ENCODE measurements at places on chromosomes 5 and 9.

- no peak for DNase-seq
Measured at GRCh38 chr9:108095496-108095895, 605.9 kb upstream of the KLF4 start.

DNA sequence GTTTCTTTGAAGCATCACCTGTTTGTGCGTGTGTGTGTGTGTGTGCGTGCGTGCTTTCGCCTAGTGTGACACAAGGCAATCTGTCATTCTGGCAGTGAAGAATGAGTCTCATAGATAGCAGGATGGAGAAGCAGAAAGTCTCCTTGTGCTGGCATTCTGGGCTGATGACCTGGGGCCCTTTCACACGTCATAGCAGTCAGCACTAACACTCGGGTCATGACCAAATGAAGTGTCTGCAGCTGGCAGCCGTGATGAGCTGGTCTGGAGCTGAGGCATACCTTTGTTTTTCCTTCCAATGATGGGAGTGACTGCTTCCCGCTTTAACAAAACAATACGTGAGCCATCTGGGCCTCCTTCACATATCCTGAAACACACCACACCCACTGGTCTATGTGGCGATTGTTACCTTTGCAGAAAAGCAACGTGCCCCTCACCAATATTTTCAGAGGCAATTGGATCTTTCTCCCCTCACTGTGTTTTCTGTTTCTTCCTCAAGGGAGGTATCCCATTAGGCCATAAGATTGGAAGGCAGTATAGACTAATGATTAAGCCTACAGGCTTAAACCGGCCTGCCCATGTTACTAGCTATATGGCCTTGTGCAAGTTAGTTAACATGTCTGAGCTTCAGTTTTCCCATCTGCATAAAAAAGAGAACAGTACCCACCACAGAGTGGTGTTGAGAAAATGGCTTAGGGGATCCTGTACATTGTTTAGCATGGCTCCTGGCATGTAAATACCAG is 88.8 kb downstream of the SREK1 start:
- no peak for DNase-seq

DNA sequence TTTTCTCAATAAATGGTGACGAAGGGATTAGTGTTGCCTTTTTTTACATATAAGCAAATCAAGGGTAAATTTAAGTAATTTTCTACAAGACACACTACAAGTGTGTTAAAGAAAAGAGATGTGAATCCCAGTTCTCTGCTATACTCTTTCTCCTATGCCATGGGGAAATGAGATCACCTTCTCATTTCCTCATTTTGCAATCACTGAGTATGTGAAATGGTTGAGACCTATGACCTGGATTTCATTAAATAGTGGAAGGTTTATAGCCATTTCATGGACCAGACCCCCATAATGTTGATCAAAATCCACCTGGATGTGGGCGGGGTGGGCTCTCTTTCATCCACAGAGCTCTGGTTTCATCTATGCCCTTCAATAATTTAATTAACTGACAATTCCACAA is 66.9 kb upstream of the SLIT3 start:
- no peak for DNase-seq

DNA sequence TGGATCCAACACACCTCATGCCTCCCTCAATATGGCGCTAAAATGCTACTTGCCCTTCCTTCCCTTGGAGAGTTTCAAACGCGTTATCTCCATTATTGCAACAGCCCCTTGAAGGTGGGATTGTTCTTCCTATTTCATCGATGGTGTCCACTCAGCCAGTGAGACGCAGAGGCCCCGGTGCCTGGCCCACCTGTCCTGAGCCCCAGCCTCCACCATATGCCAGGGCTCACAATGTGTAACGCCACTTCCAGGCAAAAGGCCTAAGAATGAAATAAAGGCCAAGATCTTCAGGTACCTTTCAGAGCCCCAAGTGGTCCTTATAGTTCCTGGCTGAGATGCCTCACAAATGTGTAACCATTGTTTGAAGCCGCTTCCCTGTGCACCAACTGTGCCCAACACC is 170.7 kb upstream of the PHYKPL start:
- DNase-seq, result no peak

DNA sequence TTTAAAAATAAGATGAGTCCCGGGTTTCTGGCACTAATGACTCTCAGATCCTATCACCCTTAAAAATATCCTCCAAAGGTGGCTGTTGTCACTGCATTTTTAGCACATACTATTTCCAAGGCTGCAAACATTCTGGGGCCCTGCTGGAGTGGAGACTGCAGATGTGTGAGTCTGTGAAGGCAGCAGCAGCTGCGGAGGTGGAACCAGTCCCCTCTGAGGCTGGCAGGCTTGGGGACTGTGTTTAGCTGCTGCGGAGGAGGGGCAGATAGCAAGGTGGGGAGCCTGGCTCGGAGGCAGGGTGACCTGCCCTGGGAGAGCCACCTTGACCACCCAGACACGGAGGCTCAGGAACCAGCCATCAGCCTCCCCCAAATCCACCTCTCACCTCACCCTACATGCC is 77.0 kb downstream of the C5orf15 start:
- DNase-seq, result no peak

GRCh38 chr5:169717288-169717687 is 80.2 kb downstream of the DOCK2 start:
- DNase-seq, result peak; percentile 30

GRCh38 chr5:169647566-169647965 is 10.5 kb downstream of the DOCK2 start:
- peak; percentile 85 for DNase-seq

DNA sequence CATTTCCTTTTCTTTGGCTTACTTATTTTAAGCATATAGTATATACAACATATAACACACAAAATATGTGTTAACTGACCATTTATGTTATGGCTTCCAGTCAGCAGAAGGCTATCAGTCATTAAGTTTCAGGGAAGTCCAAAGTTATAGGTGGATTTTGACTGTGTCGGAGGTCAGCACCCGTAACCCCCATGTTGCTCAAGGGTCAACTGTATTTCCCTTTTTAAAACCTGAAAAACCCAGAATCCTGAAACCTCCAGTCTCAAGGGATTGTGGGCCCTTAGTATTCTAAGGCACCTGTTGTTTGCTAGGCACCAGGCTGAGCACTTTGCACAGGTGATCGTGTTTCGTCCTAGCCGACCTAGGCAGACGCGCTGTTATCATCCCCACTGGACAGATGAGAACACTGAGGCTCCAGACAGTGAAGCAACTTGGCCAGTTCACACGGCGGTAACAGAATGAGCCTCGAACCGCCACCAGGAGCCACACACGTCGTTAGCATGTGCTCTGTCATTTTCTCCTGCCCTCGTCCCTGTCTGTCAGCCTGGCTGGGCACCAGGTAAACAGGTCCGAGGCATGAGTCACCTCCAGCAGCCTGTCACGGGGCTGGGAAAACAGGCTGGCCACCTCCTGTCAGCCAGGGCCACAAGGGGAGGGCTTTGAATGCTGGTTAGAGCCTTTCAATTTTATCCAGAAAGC is 39.9 kb downstream of the DUSP1 start:
- DNase-seq, result no peak

- peak; percentile 83 for DNase-seq
Measured at GRCh38 chr9:36665921-36666431, 93.3 kb downstream of the MELK start.

- DNase-seq, result no peak
Measured at GRCh38 chr9:75138260-75139040, 50.1 kb downstream of the OSTF1 start.

DNA sequence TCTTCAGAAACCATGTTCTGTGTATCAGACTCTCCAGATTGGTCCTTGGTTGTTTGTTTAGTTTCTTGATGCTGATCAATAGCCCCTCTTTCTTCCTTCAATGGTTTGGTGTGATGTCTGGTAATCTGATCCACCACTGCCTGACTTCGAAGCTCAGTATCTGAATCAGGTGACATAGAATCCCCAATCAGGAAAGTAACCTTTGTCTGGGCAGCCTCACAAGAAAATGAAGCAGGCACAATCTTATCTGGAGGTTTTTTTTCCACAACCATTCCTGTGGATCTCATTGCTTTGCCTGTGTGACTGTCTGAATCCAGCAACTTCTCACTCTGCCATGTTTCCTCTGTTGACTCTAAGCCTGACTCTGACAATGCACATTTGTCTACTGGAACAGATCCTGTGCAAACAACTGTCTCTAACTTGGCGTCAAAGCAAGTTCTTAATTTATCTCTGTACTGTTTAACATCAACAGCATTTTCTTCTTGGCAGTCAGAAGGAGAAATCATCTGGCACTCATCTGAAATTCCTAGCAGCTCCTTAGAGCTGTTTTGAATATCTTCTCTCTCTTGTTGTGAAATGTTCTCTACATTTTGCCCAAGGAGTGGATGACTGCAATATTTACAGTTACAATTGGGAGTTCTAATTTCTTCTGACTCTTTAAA is 37.1 kb upstream of the RAPGEF6 start:
- no peak for DNase-seq

DNA sequence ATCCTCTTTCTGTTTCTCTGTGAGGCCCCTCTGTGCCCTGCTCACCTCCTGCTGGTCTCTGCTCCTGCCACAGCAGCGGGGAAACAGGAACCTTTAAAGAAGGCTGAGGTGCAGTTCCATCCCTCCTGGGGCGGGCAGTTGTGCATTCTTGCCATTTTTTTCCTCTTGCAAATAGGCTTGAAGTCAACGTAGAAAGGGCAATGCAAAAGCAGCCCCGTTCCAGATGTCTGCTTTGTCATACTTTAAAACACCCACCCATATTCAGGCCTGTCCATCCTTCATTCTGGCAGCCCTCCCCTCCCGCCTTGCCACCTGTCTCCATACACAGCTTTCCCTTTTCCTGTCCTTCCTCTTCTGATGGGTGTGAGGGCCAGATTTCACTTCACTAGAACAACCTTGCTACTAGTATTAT is 65.4 kb upstream of the KLF9 start:
- DNase-seq, result no peak

DNA sequence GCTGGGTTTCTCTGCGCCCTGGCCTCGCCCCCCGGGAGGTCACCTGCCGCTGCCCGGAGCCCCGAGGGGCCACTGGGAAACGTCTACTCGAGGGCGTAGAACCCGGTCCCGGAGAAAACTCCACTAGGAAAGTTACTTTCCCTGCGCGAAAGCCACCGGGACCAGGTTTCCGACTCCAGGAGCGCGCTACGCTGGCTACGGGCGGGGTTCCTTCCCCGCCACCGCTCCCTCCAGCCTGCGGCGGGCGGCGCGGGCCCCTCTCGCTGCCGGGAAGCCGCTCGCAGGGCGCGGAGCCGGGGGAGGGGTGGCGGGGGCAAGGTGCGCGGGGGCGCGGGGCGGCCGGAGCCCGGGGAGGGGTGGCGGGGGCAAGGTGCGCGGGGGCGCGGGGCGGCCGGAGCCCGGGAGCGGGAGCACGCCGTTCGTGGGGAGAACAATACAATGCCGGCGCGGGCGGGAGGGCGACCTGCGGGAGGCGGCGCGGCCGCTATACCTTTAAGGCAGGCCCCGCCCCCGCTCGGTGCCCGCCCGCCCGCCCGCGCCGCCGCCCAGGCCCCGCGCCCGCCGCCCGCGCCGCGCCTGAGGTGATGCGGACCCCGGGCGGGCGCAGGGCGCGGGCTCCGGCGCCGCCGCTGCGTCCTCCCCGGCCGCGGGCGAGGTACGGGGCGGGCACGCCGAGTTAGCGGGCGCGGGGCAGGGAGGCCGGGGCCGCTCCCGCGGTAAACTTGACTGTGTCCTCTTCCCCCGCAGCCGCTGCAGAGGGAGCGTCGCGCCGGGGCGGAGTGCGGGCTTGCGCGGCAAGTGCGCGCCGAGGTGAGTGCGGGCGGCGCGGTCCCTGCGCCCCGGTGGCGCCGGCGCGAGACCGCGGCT is 278.1 kb downstream of the AOPEP start:
- DNase-seq, result no peak

GRCh38 chr9:138105123-138105415 is 227.5 kb downstream of the CACNA1B start:
- DNase-seq, result no peak

DNA sequence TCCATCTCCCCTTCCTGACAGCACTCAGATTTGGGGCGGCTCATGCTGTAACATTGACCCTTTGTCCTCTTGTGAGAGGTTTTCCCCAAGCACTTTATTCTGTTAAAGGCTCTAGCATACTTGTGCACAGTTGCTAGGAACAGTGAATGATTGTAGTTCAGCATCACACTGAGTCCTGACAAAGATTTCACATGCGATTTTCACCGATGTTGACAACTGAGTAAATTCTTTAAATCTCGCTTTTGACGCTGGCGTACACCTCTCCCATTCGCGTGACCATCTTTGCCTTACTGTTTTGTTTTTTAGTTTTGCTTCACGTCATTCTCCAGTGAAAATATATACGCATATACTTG is 780 bp downstream of the CDC37L1 start:
- DNase-seq, result no peak

DNA sequence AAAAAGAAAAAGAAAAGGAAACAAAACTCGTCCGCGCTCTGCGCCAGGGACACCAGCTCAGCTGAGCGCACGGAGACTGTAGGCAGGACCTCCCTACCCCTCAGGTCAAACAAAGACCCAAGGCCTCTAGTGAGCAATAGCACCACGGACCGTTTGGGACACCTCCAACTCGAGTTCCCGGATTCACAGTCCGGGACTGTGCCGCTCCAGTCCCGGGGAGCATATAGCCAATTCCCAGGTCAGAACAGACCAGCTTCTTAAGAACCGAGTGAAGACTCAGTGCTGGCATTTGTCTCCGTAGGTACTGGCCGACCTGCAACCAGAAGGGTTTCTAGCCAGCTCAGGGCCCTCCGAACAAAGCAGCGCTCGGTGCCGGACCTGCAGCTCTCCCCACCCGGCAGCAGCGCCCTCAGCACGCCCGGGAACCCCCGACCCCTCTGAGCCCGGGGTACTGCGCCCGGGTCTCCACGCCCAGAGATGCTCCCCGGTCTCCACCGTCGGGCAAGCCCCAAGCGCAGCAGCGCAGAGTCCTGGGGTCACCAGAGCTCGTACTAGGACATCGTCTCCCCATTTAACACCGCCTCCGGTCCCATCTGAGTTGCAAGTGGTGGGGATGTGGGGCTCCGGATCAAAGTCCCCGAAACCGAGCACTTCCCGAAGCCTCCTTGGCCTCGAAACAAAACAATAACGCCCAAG is 591 bp downstream of the ABCA1 start:
- peak; percentile 25 for DNase-seq

GRCh38 chr5:4197151-4197550 is 601.5 kb downstream of the IRX1 start:
- no peak for DNase-seq

GRCh38 chr9:84404095-84404686 is 63.6 kb upstream of the SLC28A3 start:
- no peak for DNase-seq

- no peak for DNase-seq
Measured at GRCh38 chr9:134321946-134322741, 4.1 kb upstream of the RXRA start.

GRCh38 chr9:111131211-111131610 is 92.9 kb upstream of the LPAR1 start:
- peak; percentile 42 for DNase-seq

DNA sequence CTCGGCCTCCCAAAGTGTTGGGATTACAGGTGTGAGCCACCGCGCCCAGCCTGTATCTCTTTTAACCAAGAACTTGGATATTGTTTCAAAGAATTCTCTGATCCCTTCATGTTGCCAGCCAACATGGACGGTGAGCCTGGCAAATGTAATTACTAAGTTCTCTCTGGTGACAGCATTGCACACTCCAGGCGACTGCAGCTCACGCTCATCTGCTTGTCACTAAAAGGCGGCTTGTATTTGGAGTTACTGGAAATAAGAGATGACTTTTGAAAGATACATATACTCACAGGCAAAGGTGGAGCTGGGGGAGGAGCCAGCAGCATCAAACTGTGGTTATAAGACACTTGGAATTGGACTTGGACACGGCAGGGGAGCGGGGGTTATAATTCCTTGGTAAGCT is 172.3 kb downstream of the SLIT3 start:
- DNase-seq, result no peak

GRCh38 chr5:39379693-39380092 is 15.4 kb upstream of the C9 start:
- no peak for DNase-seq

All from MV-4-11 (cell line).